ENCODE measurements at places on chromosomes 2 and 18.

DNA sequence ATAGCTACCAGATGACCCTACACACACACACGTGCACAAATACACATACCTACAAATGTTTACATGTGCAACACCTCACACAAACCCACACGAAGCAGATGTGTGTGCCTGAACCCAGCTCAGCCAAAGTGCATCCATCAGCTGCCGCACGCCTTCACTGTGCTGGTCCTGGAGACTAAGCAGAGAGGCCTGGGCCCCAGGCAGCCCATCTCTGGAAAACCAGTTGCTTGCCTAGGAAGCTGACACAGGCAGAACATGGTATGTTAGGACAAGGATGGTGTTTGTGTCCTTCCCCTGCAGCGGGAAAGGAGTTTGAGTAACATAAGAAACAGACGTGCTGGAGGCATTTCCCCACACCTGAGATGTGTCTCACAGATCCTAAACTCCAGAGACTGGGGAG lies 86.7 kb downstream of the SEPTIN10 start:
- DNase-seq = no peak

GRCh38 chr2:84870306-84870705 lies 10.6 kb downstream of the TRABD2A start:
- DNase-seq = no peak

GRCh38 chr2:238338710-238339394 lies 18.5 kb downstream of the TRAF3IP1 start:
- no peak for DNase-seq

- no peak for DNase-seq
Measured at GRCh38 chr2:164000176-164000575, 264.4 kb upstream of the FIGN start.

GRCh38 chr18:72456802-72457201 lies 87.3 kb downstream of the CBLN2 start:
- DNase-seq = no peak

GRCh38 chr2:95206096-95206495 lies 1.2 kb upstream of the ZNF892 start:
- DNase-seq = no peak
